ENCODE measurements at places on chromosomes 3 and 15.

DNA sequence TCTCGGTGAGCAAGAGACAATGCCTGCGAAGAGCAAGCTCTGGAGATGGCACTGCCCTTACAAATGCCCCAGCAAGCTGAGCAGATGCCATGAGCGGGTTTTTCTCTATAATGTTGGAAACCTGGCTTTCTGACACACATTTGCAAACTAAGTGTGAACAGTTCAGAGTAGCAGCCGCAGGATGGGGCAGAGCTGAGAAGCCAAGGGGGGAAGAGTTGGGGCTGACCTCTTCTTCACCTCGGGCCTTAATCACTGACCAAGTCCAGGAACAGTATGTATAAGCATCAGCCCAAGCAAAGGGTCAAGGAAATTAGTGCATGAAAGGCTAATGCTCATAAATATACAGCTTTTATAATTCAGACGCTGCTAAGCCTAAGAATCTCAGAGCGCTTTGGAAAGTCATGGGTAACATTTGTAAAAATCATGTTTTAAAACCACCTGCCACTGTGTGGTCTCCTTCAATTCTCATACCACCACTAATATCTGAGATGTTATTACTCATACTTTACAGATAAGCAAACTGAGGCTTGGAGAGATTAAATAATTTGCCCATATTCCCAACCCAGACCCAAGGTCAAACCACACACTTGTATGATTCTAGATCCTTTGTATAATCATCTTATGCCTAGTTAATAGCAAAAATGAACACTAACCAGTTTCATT lies 603.4 kb downstream of the FOXP1 start:
- DNase-seq: no peak

- no peak for DNase-seq
These were observed 1.6 kb upstream of the TTLL3 start for GRCh38 chr3:9808345-9809037.

GRCh38 chr3:58868097-58868779 lies 181.6 kb downstream of the CFAP20DC start:
- no peak for DNase-seq

- no peak for DNase-seq
These were observed 27.2 kb upstream of the SLC41A3 start for GRCh38 chr3:126111126-126111551.

Measured in stimulated activated CD8-positive, alpha-beta memory T cell treated with anti-CD3 and anti-CD28 coated beads, Interleukin-4, amount 100 ng/mL, for 4 hours (primary cell).